ENCODE measurements at places on chromosomes 2 and 18.

DNA sequence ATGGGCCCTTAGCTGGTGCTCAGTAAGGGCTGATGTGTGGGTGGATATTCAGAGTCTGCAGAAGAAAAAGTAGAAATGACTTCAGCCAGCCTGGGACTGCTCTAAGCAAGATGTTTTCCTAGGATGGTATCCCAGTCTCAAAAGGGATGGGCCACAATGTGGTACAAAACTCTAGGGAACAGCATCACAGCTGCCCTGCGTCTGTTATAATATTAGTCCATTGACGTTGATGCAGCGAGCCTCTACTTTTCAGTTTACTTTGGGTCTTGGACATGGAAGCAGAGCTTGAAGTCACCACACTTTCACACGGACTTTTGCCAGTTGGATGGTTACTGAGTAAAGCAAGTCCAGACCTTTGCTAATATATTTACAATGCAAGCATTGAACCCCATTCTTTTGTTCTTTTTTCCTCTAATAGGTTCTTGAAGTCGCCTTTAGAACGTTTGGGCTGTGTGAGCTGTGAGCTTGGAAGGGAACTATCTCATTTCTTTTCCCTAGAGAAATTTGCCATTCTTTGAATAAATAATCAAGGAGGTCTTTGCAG lies 105.7 kb downstream of the RDH14 start:
- no peak for DNase-seq

GRCh38 chr2:114488841-114489530 lies 46.5 kb downstream of the DPP10 start:
- DNase-seq = no peak

DNA sequence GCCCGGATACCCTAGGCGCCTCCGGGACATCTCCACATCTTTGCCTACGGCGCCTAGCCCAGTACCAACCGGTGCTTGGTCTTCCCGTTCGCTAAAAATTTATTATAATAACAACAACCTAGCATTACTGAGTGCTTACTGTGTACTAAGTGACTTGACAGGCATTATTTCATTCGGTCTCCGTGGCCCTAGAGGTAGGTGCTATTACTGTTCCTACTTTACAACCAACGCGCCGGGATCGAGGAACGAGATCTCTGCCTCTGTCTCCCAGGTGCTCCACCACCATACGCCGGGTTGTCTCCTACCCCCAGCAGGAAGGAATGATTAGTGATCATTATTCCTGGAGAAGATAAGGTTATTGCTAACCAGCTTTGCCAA lies 657 bp upstream of the BIN1 start:
- no peak for DNase-seq

- no peak for DNase-seq
These were observed 1139.4 kb upstream of the GYPC start for GRCh38 chr2:125516496-125517109.

GRCh38 chr2:45069684-45070083 lies 60.4 kb upstream of the SIX2 start:
- no peak for DNase-seq

- DNase-seq = no peak
These were observed 98.0 kb upstream of the BZW1 start for GRCh38 chr2:200713704-200714064.

- no peak for DNase-seq
These were observed 72.6 kb downstream of the CTAGE1 start for GRCh38 chr18:22344908-22345670.

GRCh38 chr2:125573432-125573831 lies 1082.5 kb upstream of the GYPC start:
- DNase-seq = no peak

DNA sequence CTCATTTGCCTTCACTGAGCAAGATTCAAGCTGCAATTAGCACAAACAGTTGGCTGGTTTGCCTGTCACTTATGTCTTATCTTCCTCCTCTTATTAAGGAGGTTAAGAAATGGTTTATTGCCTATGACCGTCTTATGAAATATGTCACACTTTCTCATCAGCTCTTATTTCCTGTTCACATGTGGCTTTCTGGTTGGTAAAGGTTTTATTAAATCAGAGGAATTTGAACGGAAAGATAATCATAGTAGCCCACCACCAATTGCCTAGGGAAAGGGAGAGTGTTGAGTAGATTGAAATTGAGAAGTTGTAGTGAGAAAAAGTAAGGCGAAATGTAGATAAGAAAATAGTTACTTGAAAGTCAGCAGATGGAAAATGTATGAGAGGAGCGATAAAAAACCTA lies 4.2 kb upstream of the IL1R1 start:
- DNase-seq = no peak

- DNase-seq = no peak
These were observed 150.3 kb upstream of the DNMT3A start for GRCh38 chr2:25491966-25492532.

DNA sequence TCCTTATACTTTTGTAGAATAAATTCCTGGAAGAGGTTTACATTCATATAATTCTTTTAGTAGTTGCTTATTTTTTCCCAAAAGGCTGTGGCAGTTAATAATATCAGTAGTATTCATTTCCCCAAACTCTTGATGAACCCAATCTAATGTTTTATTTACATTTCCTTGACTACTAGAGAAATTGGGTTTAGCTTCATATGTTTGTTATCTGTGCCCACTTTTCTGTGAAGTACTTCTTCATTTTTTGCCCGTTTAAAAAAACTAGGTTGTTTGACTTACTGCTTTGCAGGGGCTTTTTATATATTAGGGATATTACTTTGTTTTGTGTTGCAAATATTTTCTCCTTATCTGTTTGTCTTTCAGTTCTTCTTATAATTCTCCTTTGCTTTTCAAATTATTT lies 17.2 kb downstream of the RALB start:
- DNase-seq = no peak

DNA sequence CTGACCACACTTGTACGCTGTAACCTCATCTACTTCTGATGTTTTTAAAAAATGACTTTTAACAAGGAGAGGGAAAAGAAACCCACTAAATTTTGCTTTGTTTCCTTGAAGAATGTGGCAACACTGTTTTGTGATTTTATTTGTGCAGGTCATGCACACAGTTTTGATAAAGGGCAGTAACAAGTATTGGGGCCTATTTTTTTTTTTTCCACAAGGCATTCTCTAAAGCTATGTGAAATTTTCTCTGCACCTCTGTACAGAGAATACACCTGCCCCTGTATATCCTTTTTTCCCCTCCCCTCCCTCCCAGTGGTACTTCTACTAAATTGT lies 2.1 kb downstream of the RHOB start:
- DNase-seq = no peak

DNA sequence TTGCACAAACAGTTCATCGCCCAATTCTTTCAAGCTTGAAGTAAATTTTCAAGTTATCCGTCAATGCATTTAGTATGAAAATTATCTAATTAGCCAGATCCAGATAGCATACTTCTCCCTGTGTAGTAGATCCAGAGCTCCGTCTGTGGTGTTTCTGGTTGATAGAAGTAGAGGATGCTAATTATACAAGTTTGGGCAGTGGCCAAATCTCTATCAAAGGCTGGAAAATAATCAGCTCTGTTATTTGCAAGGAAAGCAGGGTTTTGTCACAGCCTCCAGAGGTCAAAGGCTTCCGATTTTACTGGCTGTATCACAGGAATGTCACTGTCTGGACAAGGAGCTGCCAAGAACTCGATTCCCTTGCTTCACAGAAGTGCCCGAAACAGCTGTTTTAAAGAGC lies 28.6 kb downstream of the LRRC30 start:
- DNase-seq = no peak

DNA sequence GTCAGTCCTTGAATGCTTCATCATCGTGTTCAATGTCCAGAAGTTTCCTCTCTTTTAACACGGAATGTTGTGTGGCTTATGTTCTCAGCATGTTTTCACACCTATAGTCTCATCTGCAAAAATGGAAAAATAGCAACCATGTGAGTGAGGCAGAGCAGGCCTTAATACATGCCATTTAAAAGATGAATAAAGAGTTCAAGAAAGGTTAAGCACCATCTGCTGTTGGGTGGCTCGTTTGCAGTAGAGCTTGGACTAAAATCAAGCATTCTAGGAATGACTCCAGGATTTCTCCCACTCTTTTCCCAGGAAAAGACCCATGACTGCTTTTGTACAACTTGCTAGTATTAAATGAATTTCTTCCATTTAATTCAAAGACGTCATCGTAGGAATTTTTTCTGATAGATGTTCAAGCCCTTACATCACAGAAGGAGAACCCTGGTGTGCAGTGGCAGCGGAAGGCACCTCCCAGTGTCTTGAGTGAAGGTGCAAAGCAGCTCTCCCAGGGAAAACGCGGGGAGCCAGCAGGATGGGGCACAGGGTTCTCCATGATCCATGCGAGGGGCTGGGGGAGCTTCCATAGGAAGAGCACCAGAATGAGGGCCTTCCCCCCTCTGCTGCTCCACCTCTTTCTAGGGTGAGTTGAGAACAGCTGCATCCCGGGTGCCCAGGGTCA lies 9.6 kb downstream of the DCDC2C start:
- no peak for DNase-seq

DNA sequence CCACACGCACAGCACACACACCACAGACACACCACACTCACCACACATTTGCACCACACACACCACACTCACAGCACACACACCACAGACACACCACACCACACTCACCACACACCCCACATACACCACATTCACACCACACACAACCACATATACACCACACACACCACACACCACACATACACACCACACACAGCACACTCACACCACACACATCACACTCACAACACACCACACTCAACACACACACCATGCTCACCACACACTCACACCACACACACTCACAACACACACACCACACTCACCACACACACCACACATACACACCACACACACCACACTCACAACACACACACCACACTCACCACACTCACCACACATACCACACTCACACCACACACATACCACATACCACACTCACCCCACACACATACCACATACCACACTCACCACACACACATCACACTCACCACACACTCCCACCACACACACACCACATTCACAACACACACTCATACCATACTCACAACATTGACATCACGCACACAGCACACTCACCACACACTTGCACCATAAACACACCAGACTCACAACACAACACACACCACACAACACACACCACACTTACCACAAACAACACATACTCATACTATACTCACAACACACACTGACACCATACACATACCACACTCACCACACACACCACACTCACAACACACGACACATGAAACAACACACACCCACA lies 60.0 kb downstream of the SDC1 start:
- no peak for DNase-seq

- DNase-seq = no peak
These were observed 64.1 kb upstream of the RAB6C start for GRCh38 chr2:129915303-129915840.

- no peak for DNase-seq
These were observed 650.6 kb downstream of the SATB2 start for GRCh38 chr2:198807131-198807530.

DNA sequence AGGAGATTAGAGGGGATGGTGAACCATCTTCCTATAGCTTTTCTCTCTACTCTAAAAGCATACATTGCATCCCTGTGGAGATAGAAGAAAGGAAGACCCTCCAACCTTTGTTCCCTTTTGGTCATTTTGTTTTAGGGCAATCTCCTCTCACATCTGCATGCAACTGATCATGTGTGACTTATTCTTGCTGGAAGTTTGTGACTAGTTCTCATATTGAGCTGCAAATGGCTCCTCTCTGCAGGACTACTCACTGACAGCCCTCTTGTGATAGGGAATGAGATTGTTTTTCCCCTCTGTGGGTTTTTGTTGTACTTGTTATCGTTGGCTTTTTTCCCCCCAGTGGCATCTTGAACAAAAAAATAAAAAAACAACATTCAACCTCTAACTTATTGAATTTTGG lies 416.0 kb upstream of the CNTNAP5 start:
- no peak for DNase-seq

DNA sequence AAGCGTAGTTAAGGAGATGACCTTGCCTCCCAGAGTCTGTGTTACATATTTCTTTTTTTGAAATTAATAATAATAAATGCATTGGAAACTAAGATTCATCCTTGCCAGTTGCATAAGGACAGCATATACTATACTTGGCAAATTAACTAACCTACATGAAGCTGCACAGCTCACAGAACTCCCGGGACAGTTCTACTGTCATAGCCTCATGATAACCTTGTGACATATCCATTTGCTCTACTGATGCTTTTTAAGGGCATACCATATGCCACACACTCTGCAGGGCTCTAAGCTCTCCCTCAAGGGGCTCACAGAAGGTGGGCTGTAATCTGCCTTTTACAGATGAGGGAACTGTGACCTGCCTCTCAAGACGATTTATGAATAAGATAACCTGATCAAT lies 3.8 kb downstream of the ITGB1BP1 start:
- no peak for DNase-seq

- DNase-seq = no peak
These were observed 244.6 kb upstream of the NT5C1B start for GRCh38 chr2:18833941-18834340.

DNA sequence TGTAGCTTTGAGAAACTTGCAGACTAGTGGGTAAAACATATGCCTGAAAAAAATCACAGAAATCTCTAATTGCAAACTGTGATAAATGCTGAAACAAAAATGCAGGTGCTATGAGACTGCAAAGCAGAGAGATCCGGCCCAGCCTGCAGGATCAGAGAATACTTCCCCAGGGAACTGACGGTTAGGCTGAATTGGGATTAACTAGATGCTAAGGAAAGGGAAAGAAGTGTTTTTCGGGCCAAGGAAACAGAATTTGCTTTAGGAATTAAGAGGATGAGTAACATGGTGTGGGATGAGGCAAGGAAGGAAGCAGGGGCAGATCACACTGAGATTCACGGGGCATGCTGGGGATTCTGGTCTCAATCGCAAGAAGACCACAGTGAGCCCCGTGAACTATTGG lies 71.5 kb downstream of the OSBPL6 start:
- no peak for DNase-seq

GRCh38 chr2:42569116-42569711 lies 782 bp downstream of the MTA3 start:
- DNase-seq = no peak

DNA sequence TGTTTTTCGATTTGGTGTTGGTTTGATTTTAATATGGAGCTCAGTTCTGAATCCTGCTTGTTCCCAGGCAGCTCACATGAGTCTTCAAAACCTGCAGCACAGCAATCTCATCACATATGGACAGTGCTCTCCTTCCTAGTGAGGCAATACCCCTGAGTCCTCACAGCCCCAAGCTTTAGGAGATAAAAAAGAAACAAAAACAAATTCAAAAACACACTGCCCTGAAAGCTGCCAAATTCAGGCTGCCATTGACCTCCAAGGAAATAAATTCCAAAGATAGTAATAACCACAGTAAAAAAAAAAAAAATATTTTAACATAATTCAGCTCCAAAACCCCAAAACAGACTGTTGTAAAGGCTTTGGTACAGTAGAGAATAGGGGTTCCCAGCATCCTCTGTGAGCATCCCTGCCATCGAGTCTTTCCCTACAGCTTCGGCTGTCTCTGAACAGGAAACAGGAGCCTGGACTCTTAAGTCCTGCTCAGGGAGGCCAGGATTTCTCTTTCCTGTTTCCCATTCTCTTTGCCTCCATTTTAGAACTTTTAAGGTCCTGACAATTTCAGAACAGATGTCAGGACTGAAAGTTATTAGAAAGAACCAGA lies 14.7 kb upstream of the SP3 start:
- DNase-seq = no peak

- no peak for DNase-seq
These were observed at the start of gene DPP10 for GRCh38 chr2:114442510-114442909. Gene DPP10 (plus strand): TSS chr2:114442641.

GRCh38 chr18:62524440-62525200 lies 1.8 kb downstream of the ZCCHC2 start:
- peak; percentile 72 for DNase-seq

GRCh38 chr2:175827856-175828255 lies 174.2 kb downstream of the LNPK start:
- no peak for DNase-seq

Measured in left lobe of liver (tissue), 2 donors.